Esophagus mucosa (tissue), 1 donor: ENCODE measurements at places on chromosomes 7 and 10. TPM values are rescaled to one million over a fixed set of nuclear protein-coding genes. Genes with fewer than 3 reads are reported as not detected.
A peak's percentile ranks its signal among the peaks of the same experiment; 100 is the strongest.

Gene PNLIP
- total RNA-seq = not detected

GRCh38 chr10:69629897-69630650, at the start of gene FAM241B:
Gene FAM241B, plus strand, starts transcription at chr10:69630247. Its CDS starts 1,497 bp downstream, at chr10:69631744.
- peak; percentile 97 for ATAC-seq

DNA sequence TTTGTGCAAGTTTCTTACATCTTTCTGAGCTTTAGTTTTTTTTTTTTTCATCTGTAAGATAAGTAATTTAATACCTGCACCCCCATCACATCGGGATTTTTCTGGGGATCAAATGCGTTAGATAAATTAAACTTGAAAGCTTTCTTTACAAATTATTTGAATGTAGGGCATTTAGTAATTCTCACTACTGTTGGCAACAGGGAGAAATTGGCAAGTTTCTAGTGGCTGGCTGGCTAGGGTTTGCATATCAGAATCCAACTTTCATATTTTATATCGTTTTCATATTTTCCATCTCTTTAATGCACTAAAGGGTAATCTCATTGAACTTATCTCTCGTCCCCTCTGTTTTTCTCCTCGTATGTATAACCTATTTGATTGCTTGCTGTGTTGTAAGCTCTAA, 412.9 kb downstream of the GALNT17 start:
- ATAC-seq = no peak

GRCh38 chr7:81234896-81235295, 316.0 kb upstream of the SEMA3C start:
- ATAC-seq = no peak

DNA sequence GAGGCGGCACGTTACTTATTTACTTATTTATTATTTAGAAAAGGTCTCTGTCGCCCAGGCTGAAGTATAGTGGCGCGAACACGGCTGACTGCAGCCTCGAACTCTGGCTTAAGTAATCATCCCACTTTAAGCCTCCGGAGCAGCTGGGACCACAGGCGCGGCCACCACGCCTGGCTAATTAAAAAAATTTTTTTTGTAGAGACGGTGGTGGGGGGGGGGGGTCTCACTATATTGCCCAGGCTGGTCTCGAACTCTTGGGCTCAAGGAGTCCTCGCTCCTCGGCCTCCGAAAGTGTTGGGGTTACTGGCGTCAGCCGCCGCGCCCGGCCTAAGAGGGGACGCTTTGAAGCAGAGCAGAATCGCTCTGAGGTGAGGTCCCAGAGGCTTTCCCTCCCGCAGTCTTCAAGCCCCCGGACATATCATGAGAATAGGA, 675 bp upstream of the FRAT2 start:
- no peak for ATAC-seq

Gene CAMK2B
- total RNA-seq = 1.1 TPM

GRCh38 chr10:107022600-107023354, 141.7 kb downstream of the SORCS1 start:
- ATAC-seq = no peak
